Activated CD8-positive, alpha-beta T cell treated with anti-CD3 and anti-CD28 coated beads for 36 hours (primary cell): ENCODE measurements at places on chromosomes 12 and 14. TPM values are rescaled to one million over a fixed set of nuclear protein-coding genes. Genes with fewer than 3 reads are reported as not detected.

Gene IL31
- total RNA-seq: not detected

DNA sequence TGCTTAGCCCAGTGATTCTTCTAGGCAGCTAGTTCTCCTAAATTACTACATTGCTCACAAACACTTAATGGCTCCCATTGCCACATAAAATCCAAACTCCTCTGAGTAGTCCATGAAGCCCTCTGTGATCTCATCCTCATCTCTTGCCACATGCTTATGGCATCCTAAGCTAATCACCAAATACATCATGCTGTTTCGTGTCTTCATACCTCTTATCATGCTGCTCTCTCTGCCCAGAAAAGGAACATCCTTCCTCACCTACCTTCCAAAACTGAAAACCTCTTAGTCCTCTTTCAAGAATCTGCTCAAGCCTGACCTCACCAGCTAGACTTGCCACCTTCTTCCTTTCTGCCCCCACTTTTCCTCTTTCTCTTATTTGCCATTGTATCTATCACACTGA is 108.5 kb downstream of the DUSP6 start:
- DNase-seq: no peak

- DNase-seq: no peak
Measured at GRCh38 chr14:56870336-56870735, 60.1 kb upstream of the OTX2 start.

- DNase-seq: peak; percentile 46
Measured at GRCh38 chr12:1104088-1104800, 113.2 kb downstream of the ERC1 start.

Gene ERBB3
- 0.99 TPM for total RNA-seq

DNA sequence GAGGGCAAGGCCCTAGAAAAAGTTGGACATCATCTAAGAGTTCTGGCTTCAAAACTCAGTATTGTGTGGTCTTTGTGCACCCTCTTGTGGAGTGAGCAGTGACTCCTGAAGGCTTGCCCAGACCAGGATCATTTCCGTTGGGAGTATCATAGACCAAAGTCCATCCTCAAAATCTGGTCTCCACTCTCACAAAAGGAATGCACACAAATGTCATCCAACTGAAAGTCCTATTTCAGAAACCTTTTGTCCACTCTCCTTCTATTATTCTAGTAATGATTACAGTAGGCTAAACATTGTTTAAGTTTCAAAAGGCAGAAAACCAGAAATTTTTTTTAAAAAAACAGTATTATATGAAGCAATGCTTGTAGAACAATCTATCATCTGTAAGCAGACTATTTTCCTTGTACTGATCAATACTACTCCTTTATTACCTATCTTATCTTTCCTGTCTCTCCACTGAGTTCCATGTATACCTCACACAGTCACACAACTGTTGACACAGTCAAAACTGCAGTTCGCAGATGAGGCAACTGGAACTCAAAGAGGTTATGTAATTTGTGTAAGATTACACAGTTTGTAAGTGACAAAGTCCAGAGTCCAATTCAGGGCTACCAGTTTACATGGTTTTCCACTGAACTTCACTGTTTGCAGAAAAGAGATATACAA is 41.4 kb downstream of the COX16 start:
- peak; percentile 9 for DNase-seq

DNA sequence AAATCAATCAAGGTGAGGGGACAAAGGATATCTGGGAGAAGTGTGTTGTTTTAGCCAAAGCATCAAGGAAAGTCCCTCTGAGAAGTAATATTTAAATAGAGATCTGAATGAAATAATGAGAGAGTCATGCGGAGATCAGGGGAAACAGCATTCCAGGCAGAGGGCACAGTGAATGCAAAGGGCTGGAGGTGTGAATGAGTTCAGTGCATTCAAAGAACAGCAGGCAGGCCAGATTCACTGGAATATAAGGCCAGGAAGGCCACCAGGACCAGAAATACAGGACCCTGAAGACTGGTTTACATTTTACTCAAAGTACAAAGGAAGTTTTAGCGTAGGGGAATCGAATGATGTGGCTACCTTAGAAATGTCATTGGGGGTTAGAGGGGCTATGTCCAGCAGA is 436.2 kb upstream of the TMEM132C start:
- DNase-seq: no peak

GRCh38 chr14:21528381-21529348 is 2.5 kb upstream of the SALL2 start:
- no peak for DNase-seq

DNA sequence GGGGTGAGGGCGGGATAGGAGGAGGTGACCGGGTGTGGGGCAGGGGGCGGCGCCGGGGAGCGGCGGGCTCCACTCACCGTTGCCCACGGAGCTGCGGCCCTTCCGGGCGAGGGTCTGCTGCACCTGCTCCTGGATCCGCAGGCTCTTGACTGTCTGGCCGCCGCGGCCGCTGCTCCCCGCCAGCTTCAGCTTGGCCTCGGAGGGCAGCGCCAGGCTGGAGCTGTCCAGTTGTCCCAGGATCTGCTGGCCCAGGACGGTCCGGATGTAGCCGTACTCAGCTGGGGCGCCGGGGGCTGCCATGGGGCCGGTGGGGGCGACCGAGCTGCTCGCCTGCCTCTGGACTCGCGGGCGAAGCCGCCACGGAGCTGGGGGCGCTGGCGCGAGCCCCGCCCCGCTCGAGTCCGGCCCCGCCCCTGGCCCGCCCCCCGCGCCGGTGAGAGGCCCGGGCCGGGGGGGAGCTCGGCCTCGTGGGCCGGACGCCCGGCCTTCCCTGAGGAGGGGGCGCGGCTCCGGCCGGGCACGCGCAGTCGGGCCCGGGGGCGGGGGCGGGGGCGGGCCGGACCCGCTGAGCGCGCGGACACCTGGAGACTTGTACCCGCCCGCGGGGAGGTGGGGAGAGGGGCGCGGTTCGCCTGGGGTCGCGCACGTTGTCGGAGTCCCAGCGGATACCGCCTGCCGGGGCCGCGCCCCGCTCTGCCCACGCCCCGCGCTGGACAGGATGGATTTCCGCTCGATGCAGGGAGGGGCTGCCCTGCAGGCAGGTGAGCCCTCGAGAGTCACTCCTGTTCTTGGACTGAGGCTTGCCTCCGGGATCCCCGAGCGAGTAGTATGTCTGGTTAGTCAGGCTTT is at the start of gene PKP2:
PKP2 (minus strand) TSS at position 346 of the 849 bp plus-strand sequence; CDS start at position 300, 46 bp downstream.
- peak; percentile 46 for DNase-seq

- no peak for DNase-seq
Measured at GRCh38 chr14:54322701-54323337, 74.0 kb upstream of the CDKN3 start.

DNA sequence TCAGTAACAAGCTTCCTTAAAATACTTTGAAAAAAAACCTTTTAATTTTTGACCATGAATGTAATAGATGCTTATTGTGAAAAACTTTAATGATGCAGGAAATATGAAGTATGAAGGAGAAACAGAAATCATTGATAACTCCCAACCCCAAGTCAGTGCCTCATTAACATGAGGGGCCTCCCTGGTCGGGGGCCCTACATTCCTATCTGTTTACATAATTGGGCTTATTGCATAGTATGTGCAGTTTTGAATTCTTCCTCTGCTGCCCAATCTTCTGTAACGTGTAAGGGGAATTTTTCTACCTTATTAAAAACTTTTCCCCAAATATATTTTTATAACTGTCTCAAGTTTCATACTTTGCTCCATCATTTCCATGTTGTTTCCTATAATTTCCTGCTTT is 63.0 kb downstream of the SLC25A47 start:
- no peak for DNase-seq

Gene INSM2
- not detected for total RNA-seq

Gene ITGB7
- 121 TPM for total RNA-seq

Gene ASCL1
- not detected for total RNA-seq

Gene TSPAN8
- total RNA-seq: not detected

GRCh38 chr12:47980779-47981495 is 17.5 kb downstream of the TMEM106C start:
- no peak for DNase-seq

DNA sequence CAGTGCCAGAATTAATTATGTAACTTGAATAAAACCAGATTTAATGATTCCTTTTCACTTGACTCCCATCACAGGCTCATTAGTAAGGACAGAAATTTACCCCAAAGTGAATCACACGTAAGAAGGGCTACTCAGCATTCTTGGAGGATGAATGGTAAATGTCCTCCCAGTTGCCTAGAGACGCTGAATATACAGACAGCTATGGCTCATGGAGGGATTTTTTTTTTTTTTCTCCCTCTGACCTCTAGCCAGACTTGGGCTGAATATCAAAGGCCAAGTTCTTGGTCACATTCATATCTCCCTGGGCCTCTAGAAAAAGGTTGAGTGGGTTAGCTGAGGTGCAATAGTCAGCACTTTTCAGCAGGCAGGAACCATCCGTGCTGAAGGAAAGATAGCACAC is 77.5 kb downstream of the PHLDA1 start:
- DNase-seq: no peak

DNA sequence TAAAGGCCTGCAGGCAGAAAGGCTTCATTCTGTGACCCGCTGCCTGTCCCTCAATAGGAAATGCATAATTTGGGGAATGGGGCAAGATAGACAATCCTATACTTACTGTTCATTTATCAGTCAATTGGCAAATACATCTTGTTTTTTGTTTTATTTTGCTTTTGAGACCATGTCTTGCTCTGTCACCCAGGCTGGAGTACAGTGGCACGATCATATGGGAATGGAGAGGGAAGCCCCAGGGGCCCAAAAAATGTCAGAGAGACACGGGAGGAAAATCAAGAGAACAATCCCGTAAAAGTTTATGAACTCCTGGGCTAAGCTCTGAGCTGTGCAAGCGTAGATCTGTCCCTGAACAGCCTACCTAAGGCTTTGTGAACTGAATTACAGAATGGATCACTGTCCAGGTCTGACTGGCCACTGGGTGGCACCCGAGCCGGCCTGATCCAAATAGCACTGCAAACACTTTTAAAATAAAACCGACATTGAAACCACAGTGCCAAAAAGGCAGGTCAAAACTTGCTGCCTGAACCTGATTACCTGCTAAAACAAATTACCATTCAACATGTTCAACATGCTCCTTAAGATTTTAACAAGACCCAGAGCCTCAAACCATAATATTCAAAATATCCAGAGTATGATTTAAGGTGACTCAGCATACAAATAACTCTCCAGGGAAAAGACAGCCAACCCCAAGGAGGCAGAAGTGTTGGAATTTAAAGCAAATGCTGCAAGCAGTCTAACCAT is 11.8 kb downstream of the COPS7A start:
- peak; percentile 77 for DNase-seq

DNA sequence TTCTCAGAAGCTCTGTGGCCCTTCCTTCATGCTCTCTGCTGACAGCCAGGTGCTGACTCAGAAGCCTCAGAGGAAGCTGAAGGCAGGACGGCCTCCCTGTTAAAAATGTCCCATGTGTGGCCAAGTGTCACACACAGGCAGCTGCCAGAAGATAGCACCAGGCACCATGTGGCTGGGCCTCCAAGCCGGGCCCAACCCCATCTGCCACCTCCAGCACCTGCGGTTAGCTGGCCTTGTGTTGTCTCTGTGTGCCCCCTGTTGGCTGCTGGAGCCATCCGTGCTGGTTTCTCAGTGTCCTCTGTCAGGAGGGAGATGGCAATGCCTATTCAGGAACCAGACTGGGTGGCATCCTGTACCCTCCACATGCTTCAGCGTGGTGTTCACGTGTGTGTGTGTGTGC is 63.2 kb downstream of the TSPAN11 start:
- DNase-seq: peak; percentile 65

DNA sequence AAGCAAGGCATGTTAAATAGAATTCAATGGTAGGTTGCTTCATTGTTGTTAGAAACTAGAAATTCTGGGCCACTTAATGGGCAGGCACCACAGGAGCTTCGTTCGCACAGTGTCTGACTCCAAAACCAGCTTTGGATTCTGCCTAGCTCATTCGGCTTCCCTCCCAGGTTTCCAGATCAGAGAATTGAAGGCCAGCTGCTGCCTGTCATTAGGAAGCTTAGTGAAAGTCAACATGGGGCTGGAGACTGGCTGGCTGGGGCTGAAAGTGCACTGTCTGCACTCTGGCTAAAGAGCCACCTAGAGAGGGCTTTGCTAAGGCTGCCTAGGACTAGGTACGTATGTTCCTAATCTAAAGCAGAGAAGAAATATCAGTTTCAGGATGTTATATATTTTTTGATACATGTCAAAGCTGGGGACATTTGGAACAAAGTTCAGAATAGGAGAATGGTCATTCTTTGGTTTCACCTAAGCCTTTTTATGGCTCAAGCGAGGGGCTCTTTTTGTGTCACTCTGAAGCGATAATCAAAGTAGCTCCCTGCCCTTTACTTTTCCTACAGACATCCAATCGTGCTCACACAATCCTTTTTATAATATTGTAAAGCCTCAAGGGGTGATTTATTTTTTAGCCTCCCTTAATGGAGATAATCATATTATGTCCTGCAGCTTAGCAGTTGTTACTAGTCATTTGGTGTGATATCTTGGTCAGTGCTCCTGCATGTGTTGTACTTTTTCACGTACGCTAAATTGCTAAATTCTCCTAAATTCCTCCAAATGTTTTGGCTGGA is 238.5 kb upstream of the NAV3 start:
- no peak for DNase-seq
